M059J (cell line): ENCODE measurements at places on chromosomes 7 and 10.

DNA sequence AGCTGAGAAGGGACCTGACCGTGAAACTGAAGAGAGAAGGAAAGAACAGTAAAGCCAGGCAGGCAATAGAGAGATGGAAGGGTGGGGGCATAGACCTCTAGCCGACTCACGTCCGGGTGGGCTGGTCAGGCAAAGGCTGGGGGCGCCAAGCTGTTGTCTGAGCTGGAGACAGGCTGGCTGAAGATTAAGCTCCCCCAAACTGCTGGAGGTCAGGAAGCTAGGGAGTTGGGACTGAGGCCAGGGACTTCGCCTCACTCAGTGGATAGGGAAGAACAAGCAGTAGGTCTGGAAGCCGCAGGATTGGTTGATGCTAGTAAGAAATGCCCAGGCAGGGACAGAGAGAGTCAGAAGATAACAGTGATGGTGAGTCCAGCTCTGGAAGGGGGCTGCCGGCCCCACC lies 5.3 kb downstream of the PITX3 start:
- no peak for DNase-seq

DNA sequence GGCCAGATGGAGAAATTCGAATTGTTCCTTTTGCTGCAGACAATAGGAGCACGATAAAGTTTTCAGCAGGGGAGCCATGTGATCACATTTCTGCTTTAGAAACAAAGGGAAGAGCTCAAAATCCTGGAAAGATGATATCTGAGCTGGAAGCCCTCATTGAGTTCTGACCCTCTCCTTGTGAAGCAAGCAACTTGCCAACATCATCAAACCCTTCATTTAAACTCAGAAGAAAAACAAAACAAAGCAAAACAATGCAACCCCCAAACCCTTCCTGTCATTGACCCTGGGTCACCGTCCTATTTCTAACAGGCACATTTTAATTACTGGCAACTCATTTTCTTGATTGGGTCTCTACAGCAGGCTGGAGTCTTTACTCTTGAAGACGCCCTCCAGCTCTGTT lies 198.3 kb upstream of the ZNF32 start:
- no peak for DNase-seq

DNA sequence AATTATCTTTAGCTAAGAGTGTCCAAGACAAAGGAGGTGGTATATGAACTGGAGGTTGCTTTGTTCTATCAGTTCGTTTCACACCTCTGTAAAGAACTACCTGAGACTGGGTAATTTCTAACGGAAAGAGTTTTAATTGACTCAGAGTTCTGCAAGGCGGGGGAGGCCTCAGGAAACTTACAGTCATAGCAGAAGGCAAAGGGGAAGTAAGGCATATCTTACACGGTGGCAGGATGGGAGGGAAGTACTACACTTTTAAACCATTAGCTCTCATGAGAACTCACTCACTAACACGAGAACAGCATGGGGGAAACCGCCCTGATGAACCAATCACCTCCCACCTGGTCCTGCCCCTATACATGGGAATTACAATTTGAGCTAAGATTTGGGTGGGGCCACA lies 1202.3 kb upstream of the LRRTM3 start:
- no peak for DNase-seq

GRCh38 chr10:11242443-11243387 lies 225.0 kb downstream of the CELF2 start:
- peak; percentile 5 for DNase-seq

DNA sequence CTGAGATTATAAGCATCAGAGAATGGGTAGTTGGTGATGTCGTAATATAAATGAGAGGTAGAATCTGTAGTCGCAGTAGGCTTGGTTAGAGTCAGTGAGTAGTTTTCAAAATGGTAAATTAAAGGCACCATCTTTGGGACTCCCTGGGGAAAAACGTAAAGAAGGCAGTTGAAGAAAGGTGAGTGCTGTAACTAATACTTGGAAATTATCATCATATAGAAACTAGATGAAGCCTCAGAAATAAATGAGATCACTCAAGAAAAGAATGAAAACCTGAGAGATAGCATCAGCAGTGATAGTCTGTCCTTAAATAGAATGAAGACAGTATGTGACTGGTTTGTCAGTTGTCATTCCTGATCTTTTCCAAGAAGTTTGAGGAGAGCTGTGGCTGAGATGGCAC lies 23.8 kb downstream of the PALS2 start:
- DNase-seq: no peak

- no peak for DNase-seq
Measured at GRCh38 chr7:2488272-2488645, 12.1 kb upstream of the GRIFIN start.

DNA sequence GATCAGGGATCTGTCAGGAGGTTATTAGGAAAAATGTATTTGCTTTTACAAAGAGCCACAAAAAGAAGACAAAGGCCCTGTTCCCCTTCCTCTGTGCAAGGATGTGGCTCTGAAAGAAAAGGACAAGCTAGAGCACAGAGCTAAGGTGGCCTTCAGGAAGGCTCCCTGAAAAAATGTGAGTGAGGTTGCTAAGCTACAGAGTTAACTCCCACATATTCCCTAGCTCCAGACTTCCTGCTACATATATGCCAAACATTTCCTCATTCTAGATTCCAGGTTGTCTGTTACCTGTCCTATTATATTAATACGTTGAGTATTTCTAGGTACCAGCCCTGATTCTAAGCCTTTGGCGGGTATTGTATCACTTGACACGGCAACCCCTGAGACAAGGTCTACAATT lies 369.0 kb downstream of the PARD3 start:
- no peak for DNase-seq

DNA sequence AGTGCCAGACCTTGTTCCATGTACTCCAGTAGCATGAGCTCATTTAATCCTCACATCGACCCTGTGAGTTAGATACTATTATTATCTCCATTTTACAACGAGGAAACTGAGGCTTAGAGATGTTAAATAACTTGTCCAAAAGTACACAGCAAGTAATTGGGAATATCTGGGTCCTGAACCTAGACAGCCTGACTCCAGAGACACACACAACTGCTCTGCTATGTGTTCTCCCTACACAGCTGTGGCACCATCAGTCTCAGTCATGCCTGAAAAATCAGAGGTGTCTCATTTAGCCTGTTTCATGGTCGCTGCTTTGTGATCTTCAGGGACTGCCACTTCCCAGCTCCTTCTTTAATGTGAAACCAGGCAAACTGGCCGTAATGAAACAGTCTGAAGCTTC lies 56.5 kb downstream of the COL1A2 start:
- DNase-seq: no peak

GRCh38 chr10:5904227-5904626 lies 14.2 kb downstream of the FBH1 start:
- no peak for DNase-seq

DNA sequence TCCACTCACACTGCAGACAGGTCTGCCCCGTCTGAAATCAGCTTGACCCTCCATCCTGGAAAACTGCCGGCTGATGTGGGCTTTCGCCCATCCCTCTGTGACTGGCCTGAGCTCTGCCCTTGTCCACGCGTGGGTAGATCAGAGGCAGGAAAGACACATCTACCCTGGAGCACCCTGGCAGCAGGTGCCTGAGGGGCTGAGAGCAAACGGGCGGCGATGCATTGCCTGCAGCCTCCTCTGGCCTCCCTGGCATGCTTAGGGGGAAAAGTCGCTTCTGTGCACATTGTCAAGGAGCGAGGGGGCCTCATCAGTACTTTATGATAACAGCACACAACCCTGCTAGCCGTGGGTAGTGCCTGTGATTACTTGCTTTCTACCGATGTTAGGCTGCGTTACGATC lies 109.4 kb downstream of the ADARB2 start:
- DNase-seq: no peak

- DNase-seq: no peak
Measured at GRCh38 chr10:100895896-100896295, 16.9 kb upstream of the SLF2 start.

DNA sequence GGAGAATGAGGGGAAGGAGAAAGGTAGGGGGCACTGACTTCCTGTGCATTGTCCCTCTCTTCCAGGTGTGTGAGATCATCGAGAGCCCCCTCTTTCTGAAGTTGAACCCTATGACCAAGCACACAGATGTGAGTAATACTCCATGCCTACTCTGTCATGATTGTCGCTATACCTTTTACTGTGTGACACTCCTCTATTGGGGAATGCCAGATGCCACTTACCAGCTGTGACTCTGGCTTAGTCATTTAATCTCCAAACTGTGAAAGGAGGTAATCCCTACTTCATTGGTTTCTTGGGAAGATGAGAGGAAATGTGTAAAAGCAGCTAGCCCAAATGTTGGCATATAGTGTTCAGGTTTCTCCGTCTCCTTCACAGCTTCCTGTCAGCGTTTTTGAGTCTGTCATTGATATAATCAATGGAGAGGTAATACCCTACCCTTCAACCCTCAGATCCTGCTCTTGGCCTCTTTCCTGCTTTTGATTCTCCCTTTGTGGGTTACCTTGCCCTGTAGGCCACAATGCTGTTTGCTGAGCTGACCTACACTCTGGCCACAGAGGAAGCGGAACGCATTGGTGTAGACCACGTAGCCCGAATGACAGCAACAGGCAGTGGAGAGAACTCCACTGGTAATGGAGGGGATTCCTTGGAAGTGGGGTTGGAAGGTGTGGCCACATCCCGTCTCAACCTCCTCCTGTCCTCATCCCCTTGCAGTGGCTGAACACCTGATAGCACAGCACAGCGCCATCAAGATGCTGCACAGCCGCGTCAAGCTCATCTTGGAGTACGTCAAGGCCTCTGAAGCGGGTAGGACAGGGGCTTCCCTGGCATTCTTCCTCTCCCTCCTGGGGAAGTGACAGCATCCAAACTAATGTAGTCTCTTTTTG lies 2.0 kb downstream of the COPS6 start:
- peak; percentile 37 for DNase-seq

DNA sequence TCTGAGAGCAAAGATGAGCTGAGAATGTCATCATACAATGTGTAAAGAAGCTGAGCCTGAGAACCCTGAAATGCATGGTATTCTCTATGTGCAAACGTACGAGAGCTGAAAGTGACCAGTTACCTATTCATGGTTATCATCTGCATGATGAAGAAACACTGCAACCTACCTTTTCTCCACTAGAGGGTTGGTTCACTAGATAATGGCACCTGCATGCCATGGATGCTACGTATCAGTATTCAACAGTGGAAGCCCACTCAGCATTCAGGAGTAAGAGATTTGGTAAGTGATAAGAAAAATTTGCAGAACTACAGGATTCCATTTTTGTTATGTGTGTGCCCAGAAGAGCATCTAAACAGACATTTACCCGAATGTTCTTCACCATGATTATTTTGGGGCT lies 145.4 kb downstream of the PTPRN2 start:
- peak; percentile 14 for DNase-seq

- no peak for DNase-seq
Measured at GRCh38 chr7:39017369-39017915, 39.7 kb downstream of the POU6F2 start.

DNA sequence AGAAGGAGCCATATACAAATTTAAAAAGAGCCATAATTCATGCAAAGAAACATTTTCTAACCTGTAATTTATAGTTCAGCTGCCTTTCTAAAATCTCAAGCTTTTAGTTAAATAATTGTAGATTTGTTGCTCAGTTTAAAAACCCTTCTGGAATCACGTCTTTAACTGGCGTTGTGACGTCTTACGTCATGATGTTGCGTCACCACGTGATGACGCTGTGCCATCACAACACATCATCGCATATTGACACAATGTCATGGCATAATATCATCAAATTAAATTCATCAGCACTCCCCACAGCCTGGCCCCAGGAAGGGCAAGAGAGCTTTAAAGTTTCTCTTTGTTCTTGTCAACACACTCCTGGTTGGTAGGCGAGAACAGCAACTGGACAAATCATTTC lies 194.8 kb downstream of the GRM8 start:
- no peak for DNase-seq

DNA sequence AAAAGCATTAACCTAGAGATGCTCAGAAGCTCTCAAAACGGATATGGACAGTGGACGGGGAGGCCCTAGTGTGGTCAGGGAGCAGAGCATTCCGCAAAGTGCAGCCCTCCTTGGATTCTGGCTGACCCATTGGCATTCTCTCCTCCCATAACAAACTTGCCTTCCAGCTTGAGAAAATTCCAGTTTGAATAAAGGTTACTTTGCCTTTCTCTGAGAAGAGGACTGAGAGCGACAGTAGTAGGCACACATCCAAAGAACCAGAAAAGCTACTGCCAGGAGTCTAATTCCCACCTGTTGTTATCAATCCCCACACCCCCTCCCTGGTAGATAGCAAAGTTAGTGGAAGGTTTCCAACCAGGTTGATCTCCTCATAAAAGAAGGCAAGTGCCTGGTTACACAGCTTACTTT lies 84.7 kb upstream of the TRIL start:
- DNase-seq: no peak

DNA sequence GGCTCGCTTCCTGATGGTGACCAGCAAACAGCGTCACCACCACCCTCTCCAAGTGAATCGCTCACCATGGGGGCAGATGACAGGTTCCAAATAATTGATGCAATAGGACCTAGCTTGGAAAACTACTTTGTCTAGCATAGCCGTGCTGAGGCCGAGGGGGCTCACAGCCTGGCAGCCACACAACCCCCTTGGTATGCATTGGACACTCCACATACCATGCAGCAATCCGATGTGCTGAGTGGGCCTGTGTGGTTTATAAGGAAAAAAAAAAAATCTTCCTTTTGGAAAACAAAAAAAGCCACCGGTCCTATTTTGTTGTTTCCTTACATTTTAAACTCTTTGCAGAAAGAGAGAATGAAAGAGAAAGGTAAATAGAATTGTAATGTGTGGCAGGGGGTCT lies 15.1 kb downstream of the GATA3 start:
- DNase-seq: peak; percentile 80

GRCh38 chr7:125573126-125573525 lies 643.5 kb upstream of the POT1 start:
- DNase-seq: no peak

DNA sequence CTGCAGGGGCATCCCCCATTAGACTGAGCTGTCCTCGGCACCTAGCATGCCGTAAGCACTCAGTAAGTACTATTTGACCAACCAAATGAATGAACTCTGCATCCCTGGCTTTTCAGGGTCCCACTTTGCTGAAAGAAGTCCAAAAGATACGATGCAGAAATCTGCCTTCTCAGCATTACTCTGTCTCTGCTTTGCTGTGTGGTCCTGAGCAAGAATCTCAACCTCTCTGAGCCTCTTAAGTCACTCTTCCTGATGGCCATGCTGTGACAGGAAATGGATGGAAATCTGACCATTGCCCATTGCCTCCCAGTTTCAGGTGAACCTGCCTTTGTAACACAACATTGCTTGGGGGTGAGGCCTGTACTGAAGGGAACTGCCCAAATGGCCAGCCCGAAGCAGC lies 48.0 kb downstream of the GPAM start:
- no peak for DNase-seq

- DNase-seq: no peak
Measured at GRCh38 chr7:126656165-126656564, 596.6 kb downstream of the GRM8 start.

DNA sequence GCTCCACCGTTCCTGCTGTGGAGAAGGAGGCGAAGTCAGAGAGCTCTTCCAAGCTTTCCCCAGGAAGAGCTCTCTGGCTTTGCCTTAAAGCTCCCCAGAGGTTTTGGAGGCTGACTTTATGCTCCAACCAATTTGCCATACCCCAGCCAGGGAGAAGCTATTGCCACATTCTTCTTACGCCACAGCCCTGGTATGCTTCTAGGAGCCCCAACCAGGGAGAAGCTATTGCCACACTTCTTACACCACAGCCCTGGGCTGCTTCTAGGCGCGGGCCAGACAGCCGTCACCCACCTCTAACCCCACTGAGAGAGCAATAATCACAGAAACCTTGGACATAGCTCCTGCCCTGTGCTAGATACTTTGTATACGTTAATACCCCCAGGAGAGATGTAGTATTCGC lies 951 bp downstream of the ELOVL3 start:
- peak; percentile 33 for DNase-seq
